Stimulated activated CD4-positive, alpha-beta T cell treated with anti-CD3 and anti-CD28 coated beads, Interleukin-1b, Interleukin-23, amount 100 ng/mL, for 1 hour (primary cell): ENCODE measurements at places on chromosomes 3 and 15.

GRCh38 chr3:31384117-31384516 lies 148.6 kb upstream of the STT3B start:
- DNase-seq, result no peak

GRCh38 chr3:119395923-119396358 lies 67.5 kb downstream of the TMEM39A start:
- DNase-seq, result no peak

- no peak for DNase-seq
Measured at GRCh38 chr15:75033809-75034208, 10.4 kb downstream of the PPCDC start.

- DNase-seq, result no peak
Measured at GRCh38 chr15:57640930-57641682, 49.4 kb downstream of the MYZAP start.

GRCh38 chr3:196636369-196637349 lies 2.8 kb upstream of the NRROS start:
- no peak for DNase-seq
